ENCODE measurements at places on chromosomes 16 and 17. TPM values are rescaled to one million over a fixed set of nuclear protein-coding genes. Genes with fewer than 3 reads are reported as not detected.

CCL3 gene
- 414 TPM for total RNA-seq

HCRT gene
- not detected for total RNA-seq

- no peak for DNase-seq
Measured at GRCh38 chr17:47197821-47198220, 8.7 kb upstream of the CDC27 start.

PDXDC1 gene
- 55.6 TPM for total RNA-seq

CES3 gene
- 6.8 TPM for total RNA-seq

KRT15 gene
- not detected for total RNA-seq

USP6 gene
- total RNA-seq = 0.02 TPM

DNA sequence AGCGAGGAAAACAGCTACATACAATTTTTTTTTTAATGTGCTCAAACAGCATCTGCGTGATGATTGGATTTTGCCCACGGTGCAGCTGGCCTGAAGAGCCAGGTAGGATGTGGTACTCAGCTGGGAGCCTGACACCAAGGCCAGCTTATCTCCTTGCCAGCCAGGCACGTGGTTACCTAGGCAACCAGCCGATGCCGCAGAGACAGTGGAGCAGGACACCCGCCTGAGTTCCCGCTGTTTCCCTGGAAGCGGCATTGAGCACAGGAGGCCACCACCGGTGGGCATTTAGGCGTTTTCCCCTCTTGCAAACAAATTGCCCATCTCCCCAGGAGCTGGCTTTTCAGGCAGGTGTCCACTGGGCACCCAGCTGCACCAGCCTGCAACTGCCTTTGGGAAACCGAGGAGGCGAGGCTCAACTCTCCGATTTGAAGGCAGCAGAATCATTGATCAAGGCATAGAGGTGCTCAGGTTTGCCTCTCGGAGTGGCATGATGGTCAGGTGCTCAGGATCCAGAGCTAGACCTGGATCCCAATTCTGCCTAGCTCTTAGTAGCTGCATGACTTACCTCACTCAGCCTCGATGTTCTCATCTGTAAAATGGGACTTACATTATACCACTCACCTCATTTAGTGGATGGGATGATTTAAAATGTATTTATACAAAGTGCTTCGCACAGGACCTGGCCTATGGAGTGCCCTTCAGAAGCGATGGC, 137.5 kb upstream of the PLCG2 start:
- no peak for DNase-seq

PRAC2 gene
- total RNA-seq = not detected

HSPB9 gene
- total RNA-seq = not detected

GRCh38 chr17:69575346-69575761, 160.9 kb downstream of the MAP2K6 start:
- no peak for DNase-seq

DNA sequence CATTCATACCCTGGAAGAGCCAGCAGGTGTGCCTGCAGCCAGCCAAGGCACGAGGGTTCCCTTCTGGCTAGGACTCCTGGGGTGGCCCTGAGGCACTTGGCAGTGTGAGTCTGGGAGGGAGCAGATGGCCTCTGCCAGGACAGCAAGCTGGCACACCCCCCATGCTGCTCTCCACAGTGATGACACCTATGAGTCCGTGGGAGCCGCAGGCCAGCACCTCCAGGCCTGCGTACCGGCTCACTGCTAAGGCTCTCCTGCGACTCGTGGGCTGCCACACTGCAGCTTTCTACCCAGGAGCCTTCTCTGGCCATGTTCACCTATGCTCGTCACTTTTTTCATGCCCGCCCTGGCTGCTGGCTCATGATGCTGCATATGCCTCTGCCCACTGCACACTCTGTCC, 68.1 kb downstream of the NDEL1 start:
- no peak for DNase-seq
